ENCODE measurements at places on chromosomes 12 and 14.

- DNase-seq, result no peak
These were observed 29.0 kb downstream of the PALS1 start for GRCh38 chr14:67270145-67270753.

GRCh38 chr12:121184984-121185889 lies 24.7 kb upstream of the P2RX4 start:
- no peak for DNase-seq

DNA sequence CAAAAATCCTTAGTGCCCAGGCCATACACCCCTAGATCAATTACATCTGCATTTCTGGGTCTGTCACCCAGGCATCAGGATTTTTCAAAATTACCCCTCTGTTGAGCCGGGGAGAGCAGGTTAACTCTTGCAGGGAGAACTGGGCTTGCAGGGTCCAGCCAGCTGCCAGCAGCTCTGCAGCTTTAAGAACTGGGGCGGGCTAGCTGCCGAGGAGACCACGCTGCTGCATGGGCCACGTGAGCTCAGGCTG lies at the start of gene DGLUCY:
Gene DGLUCY, plus strand, starts transcription at position 245 of the 250 bp plus-strand sequence. CDS start 46,222 bp downstream, outside the sequence.
- DNase-seq, result no peak

DNA sequence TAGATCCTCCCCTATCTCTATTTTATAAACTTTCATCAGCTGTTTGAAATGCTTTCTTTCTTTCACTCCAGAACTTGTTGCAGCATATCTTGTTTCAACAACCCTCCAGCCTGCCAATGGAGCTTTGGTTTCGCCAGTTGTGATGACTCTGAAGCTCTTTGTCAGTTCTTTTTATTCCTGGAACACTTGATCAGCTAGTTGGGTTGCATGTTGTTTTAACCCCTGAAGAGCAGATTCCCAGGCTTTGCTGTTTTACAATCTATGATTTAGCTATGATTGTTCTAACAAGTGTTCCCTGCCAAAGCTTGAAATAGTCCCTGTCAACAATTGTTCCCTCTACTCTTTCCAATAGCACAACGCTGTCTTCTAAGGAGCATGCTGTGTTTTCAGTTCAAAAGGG lies 50.6 kb upstream of the FUT8 start:
- DNase-seq, result no peak

- no peak for DNase-seq
These were observed 54.7 kb upstream of the EIF5 start for GRCh38 chr14:103279142-103280025.

GRCh38 chr12:113061061-113061694 lies 4.6 kb downstream of the DTX1 start:
- no peak for DNase-seq

DNA sequence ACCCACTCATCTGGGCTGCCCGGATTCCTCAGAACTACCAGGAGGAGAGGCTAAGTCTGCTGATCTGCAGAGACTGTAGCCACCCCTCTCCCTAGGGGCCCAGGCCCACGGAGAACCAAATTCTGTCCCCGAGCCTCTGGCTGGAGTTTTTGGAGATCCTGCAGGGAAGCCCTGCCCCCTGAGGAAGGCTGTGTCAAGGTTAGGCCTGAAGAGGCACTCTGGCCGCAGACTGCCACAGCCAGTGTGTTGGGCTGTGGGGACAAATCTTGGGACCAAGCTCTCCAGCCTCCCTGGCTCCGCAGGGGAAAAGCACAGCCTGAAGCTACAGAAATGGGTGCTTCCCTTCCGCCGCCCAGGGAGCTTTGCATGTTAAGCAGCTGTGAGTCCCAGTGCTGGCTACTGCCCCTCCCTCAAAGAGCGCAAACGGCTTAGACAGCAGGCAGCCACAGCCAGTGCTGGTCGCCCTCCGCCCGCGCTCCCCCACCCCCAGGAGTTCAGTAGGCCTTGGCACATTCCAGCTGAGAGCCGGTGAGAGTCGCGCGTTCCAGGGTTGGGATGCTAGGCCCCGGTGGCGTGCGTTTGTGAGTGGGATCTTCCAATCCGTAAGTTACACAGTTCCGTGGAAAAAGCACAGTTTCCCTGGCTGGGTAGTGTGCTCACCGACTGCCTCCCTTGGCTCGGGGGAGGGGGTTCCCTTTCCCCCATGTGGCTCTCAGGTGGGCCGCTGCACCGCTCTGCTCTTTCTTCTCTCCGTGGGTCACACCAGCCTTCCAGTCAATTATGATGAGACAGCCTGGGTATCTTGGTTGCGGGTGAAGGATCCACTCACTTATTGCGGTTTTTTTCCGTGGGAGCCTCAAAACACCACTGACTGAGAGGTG lies 13.2 kb downstream of the CLEC4E start:
- no peak for DNase-seq

DNA sequence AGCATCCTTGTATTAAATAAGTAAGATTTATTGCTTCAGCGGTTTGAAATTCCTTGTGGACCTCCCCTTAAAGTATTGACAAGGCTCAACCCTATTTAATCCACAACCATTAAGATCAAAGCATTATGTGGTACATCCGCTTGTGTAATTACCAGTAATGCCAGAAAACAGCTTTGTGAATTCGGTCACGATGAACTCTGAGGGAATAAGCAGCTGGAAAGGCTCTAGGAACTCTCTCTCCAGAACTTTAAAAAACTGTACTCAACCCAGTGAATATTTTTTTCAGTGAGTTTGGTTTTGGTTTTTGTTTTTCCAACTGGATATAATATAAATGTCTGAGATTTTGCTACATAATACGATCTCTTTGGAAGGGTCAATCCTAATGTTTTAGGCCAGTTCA lies 49.3 kb upstream of the DIO2 start:
- DNase-seq, result no peak

DNA sequence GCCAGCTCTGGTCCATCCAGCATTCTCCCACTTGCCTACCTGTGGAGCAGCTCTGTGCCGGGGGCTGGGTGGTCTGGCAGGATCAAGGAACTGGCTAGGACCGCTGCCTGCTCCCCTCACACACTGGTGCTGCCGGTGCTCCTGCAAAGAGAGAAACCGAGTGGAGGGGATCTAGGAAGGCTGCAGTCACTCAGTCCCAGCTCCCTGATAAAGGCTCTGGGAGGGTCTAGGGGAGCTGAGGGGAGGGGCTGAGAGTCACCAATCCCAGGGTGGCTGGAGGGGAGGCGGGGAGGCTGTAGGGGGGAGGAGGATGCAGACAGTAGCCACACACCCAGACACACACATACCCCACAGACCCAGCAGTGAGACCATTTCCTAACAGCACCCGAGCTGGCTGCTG lies at the start of gene TAC3:
Gene TAC3, minus strand, starts transcription at position 182 of the 400 bp plus-strand sequence. CDS start 732 bp downstream, outside the sequence.
- DNase-seq, result no peak

DNA sequence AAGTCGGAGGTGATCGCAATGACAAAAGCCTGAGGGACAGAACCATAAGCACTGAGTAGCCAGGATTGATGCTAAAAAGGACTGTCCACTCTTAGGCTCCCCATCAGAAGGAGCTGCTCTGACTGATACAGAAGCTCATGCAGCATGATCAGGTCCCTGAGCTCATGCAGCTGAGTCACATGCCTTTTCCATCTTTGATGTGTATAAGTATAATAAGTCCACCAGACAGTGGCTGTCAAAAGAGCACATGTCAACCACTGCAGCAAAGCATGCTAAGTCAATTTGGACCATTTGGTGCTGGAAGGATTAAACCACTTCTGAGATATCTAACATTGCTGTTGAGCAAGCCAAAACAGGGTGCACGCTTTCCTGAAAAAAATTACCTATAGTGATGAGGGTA lies 144.1 kb downstream of the NTF3 start:
- no peak for DNase-seq

DNA sequence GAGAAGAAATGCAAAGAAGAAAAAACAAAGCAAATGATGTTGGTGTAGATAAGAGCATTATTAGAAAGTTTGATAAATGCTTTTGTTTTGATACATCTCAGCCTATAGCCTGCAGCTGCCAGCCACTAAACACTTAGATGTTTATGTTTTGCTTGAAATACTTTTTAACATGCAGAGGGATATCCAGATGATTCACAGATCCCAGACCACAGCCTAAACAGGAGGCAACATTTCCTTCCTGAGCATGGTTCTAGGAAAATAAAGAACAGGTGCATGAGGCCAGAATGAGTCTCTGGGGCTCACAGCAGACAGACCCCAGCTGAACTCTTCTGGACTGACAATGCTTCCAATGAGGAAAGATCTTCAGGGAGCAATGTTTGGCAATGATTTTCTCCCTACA lies 103.7 kb upstream of the EEA1 start:
- no peak for DNase-seq

DNA sequence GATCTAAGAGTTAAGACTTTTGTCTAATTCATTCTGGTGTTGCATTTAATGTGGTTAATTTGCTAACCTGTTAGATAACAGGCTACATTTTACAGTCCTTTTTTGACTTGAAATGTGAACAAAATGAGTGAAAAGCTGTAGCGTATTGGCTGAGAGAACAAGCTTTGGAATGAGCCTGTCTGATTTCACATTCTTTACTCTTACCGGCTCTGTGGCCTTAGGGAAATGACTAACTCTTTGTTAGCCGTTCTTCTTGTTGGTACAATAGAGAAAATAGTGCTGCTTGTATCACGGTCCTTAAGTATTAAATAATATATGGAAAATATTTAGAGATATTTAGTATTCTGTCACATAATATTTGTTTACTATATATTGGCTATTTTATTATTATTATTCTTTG lies 1.9 kb downstream of the MNAT1 start:
- DNase-seq, result no peak

DNA sequence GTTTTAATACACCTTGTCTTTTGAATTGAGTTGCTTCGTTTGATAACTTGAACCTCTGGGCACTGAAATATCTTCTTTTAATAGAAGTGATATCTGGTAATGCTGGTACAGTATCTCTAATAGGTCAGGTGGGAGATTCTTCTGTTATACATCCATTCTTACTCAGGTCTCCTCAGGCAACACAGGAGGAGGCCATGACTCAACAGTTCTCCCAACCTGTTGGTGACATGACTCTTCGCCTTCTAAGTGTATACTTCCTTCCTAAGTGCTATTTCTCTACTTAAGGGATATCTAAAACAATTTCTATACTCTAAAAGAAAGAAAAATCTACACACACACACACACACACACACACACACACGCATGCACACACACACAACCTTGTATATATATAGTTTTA lies 509.1 kb downstream of the PCNX1 start:
- DNase-seq, result no peak

- DNase-seq, result no peak
These were observed 118.8 kb downstream of the SCARB1 start for GRCh38 chr12:124744659-124745464.

GRCh38 chr14:94100847-94101246 lies 9.7 kb upstream of the IFI27 start:
- DNase-seq, result no peak

DNA sequence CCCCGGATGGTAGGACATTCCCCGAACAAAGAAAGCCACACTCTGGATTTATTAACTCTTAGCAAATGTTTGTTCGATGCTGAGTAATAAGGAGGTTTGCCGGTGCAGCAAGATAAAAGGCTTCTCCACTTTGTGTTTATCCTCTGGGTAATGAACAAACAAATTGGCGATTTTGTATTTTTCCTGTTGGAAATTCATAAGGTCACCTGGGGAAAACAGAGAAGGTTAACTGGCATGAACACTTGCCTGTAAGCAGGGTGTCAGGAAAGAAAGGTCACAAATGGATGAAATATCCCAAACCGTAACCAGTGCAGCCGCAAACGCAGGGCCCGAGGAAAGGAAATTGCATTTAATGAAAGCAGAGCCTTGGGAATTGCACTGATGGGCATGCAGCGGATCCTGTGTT lies 132.8 kb downstream of the RMST start:
- no peak for DNase-seq

- no peak for DNase-seq
These were observed 335.0 kb downstream of the CCER1 start for GRCh38 chr12:90619943-90620342.

DNA sequence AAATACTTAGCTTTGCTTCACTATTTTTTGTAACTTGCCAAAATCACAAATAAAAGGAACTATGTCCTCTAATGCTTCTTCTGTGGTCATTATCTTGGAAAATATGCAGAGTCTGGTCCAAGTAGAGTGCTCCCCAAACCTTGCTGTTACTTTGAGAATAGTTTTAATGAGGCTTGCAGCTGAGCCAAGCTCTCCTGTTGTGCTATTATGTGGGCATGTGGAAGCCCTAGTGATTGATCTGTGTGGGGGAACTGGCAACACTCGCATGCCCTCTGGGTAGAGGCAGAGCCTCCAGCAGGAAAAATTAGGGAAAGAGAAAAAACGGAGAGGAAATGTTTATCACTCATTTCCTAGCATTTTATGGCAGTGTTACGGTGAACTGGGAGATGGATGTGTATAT lies 473.1 kb downstream of the EGLN3 start:
- no peak for DNase-seq

GRCh38 chr14:22997676-22998323 lies 12.1 kb downstream of the C14orf93 start:
- DNase-seq, result no peak

GRCh38 chr14:47715330-47715729 lies 39.9 kb upstream of the MDGA2 start:
- DNase-seq, result no peak

DNA sequence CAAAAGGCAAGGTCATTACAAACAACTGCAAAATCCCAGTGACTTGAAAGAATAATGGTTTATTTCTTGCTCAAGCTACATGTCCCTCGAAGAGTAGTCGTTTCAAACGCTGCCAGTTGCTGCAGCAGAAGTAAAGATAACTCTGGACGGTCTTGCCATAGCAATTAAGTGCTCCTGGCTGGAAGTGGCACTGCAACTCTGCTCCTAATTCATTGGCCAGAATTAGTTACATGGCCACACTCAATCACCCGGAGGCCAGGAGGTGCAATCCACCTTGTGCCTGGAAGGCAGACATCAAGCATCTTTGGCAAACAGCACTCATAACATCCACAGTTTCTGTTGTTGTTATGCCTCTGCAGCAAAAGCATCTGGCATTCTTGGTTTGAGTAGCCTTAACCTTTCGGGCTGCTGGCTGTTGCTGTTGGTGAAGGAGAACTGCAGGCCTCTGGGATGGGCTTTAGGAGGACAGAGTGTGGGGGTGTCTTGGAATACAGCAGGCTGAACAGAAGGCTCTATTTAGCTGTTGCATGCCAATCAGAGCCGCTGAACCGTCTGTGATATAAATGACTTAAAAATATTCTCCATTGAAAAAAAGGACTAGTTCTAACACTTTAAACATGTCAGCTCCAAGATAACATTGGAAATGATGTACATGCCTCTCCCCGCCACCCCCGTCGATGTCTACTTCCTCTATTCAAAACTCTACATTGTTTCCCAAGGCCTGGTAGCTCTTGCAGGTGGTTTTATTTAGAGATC lies 123.5 kb upstream of the DYRK2 start:
- no peak for DNase-seq

Measured in activated B cell treated with CpG ODN at 0.5 μM for 24 hours (primary cell).